Stimulated activated CD4-positive, alpha-beta T cell treated with anti-CD3 and anti-CD28 coated beads, Interleukin-12 subunit alpha, Interleukin-12 subunit beta, amount 100 ng/mL, for 24 hours (primary cell): ENCODE measurements at places on chromosomes 6 and 20.
A peak's percentile ranks its signal among the peaks of the same experiment; 100 is the strongest.

GRCh38 chr20:4220352-4220751 lies 205.0 kb upstream of the RNF24 start:
- no peak for DNase-seq

DNA sequence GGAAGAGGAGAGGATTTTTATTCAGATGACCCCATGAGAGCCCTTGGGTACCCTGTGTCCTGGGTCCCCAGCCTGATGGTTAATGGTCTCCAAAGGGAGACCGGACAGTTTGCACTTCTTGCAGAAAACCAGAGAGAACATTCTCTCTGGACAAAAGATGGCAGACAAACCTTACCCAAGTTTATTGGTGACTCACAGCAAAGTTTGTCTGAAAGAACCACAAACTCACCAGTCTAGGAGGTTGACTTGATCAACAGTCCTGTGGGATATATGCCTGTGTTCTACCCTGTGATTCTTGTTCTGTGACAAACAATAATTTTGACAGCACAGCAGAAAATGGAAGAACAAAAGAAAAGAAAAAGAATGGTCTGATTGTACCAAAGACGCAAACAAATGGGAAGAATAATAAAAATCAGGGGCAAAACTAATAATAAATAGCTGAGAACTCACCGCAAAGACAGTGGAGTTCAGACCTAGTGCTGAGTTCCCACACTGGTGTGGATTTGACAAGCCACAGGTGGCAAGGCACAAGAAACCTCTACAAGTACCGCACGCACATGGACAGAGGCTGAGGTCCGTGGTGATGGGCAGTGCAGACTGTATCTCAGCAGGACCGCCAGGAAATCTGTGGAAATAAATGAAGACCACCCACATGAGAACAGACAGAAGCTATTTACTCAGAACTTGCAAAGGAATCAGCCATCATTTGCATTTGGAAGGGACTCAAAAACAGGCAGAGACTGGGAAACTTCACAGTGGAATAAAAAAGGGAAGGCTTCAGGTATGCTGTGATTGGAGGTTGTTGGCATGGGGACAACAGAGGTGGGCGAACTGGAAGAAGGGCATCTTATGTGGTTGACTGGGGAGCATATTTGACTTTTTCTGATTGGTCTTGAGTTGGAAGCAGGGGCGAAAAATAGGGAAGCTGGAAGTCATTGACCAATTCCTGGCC lies 246.3 kb upstream of the RNF24 start:
- no peak for DNase-seq

- DNase-seq, result no peak
These were observed 38.6 kb upstream of the CST7 start for GRCh38 chr20:24910461-24910860.

DNA sequence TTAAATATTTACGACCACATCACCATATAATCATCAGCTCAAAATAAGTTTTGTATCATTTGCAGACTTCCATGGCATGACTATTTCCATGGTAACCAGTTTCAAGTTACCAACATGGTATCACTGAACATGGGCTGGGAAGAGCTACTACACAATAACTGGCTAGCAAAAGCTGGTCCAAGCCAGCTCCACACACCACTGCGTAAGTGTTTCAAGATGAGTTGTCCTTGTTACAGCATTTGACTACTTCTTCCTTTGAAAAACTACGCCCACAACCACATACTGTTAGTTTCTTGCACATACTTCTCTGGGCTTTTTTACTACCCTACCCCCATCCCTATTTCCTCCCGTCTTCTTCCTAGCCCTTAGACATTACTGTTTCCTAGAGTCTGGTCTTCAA lies 8.5 kb downstream of the CD164 start:
- DNase-seq, result peak; percentile 25

DNA sequence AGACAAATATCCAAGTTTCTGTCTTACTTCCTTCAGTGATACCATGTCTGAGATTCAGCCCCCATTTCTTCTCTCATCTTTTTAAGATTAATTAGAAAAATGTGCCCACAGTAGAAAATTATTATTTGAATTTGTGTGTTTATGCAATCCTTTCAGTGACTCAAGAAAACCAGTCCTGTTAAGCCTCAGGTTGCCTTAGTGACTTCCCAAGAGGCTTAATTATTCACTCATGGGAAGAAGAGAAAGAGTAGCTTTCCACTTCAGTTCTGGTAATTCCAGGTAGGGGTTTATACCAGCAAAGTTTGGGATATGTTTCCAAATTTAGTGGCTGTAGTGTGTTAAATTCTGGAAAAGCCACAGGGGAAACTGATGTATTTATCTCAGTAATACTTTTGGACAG lies 149.1 kb downstream of the RIMS1 start:
- DNase-seq, result no peak

GRCh38 chr6:125957391-125957693 lies 772 bp downstream of the HINT3 start:
- no peak for DNase-seq

GRCh38 chr6:33630014-33630413 lies 8.9 kb downstream of the ITPR3 start:
- DNase-seq, result no peak

DNA sequence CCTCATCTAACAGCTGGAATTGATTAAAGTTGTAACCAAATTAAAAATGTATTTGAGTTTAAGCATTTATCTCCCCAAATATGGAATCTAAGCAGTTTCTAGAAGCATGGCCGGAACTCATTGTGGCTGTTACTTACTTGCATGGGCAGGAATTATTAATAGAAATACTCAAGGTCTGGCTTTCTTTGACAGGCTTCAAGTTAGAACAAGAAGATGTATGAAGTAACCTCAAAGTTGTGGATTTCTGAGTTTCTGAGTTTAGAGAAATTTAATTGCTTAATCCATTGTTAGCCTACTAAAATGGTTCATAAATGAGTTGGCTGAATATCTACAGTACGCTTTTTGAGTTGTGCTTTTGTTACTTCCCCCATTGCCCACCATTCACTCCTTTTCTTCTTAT lies 7.7 kb downstream of the CARMIL1 start:
- no peak for DNase-seq

- no peak for DNase-seq
These were observed 107.3 kb downstream of the COL21A1 start for GRCh38 chr6:56140090-56140489.

GRCh38 chr20:37407019-37407566 lies 61.2 kb downstream of the SRC start:
- DNase-seq, result no peak

DNA sequence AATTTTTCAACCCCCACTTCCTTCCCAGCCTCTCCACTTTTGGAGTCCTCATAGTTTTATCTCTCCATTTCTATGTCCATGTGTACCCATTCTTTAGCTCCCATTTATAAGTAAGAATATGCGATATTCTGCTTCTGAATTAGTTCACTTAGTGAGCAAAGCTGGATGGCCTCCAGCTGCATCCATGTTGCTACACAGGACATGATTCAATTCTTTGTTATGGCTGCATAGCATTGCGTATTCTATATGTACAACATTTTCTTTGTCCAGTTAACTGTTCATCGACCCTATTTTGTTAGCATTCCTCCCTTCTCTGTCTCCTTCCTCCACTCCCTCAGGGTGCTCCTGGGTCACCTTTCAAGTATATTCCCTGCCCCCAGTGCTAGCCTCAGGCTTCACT lies 210.0 kb upstream of the SSTR4 start:
- no peak for DNase-seq

GRCh38 chr6:1436334-1437306 lies 47.2 kb downstream of the FOXF2 start:
- no peak for DNase-seq

DNA sequence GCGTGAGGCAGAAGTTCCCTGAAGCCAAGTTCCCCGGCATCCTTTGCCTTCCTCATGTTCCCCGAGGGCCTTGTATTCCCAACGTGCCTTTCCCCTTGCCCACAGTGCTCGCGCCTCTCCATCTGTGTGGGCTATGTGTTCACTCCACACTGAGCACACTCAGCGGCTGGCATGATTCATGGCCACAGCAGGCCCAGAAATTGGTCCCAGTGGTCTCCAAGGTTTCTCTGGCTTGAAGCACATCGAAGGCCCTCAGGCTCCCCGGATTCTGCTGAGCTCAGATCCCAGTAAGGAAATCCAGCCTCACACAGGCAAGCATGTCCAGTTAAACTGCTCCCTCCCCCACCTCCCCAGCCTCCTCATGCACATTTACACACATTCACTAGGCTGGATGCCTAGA lies 123.6 kb downstream of the ISM1 start:
- DNase-seq, result no peak

DNA sequence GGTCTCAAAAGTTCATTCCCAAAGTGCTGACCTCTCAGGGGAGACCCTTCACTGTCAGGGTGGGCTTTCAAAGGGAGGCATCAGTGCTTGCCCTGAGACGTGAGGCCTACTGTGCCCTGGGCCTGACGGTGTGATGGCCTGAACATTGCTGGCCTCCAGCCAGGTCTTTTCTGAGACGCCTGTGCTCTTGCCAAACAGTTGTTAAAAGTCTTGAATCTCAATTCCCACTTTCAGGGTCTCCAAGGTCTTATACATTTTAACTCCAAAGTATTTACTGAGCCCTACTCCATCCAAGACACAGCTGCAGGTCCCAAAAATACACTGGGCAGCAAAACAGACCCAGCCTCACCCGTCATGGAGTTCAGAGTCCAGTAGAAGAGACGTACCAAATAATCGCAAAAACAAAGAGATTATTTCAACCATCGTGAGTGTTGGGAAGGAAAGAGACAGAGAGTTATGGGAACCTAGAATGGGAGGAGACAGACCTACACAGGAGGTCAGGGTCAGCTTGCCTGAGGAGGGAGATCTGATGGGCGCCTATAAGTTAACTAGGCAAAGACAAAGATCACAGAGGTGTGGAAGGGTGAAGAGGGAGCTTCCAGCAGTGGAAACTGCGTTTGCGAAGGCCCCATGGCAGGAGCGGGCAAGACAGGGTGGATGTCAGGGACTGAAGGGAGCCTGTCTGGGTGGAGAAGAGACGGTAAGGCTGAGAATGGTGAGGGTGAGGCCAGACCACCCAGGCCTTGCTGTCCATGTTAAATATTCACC lies 446.3 kb downstream of the PREX1 start:
- DNase-seq, result no peak

DNA sequence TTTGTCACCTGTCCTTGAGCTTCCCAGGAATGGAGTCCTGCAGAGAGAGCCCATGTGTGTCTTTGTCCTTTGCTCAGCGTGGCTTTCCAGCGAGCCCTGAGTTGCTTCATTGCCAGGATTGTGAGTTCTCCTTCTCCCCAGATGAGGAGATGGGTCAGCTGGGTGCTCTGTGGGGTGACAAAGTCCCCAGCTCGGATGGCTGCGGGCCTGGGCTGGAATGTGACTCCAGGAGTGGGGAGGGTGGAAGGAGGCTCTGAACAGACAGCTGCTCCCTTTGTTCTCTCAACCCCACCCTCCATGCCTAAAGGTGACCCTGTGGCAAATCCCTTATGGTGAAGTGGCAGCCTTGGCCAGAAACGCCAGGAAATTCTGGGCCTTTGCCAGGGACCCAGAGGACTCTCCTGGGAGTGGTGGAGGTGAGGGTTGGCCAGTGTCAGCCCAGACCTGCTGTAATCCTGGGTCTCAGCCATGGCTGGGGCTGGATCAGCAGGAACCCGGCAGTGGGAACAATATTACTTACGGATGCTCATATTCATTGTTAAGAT lies 44.4 kb upstream of the CST5 start:
- DNase-seq, result no peak

DNA sequence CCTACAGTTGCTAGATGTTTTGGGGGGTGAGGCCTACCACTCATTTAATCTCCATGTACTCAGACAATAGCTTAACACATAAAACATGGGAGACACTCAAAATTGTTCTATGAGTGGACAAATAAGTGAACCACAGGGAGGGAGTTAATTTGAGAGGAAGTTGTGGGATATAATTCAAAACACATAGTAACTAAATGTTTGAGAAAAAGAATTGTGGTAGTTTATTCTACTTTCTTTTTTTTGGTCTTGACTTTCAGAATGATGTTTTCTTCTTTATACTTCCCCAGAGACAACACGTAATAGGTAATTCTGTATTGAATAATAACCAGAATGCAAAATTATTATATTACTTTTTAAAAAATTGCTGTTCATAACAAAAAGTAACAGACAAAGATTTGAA lies 453.8 kb downstream of the RFPL4B start:
- no peak for DNase-seq

GRCh38 chr6:170188571-170189001 lies 102.3 kb downstream of the DLL1 start:
- no peak for DNase-seq

- DNase-seq, result no peak
These were observed 178.9 kb downstream of the UST start for GRCh38 chr6:148925701-148926100.

DNA sequence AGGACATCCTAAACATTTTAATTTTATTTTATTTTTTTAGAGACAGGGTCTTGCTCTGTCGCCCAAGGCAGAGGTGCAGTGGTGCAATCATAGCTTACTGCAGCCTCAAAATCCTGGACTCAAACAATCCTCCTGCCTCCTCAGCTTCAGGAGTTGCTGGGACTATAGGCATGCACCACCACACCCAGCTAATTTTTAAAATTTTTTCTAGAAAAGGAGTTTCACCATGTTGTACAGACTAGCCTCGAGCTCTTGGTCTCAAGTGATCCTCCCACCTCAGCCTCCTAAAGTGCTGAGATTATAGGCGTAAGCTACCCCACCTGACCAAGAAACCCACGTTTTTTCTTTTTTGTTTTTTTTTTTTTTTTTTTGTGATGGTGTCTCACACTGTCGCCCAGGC lies 33.3 kb downstream of the BAK1 start:
- DNase-seq, result no peak

DNA sequence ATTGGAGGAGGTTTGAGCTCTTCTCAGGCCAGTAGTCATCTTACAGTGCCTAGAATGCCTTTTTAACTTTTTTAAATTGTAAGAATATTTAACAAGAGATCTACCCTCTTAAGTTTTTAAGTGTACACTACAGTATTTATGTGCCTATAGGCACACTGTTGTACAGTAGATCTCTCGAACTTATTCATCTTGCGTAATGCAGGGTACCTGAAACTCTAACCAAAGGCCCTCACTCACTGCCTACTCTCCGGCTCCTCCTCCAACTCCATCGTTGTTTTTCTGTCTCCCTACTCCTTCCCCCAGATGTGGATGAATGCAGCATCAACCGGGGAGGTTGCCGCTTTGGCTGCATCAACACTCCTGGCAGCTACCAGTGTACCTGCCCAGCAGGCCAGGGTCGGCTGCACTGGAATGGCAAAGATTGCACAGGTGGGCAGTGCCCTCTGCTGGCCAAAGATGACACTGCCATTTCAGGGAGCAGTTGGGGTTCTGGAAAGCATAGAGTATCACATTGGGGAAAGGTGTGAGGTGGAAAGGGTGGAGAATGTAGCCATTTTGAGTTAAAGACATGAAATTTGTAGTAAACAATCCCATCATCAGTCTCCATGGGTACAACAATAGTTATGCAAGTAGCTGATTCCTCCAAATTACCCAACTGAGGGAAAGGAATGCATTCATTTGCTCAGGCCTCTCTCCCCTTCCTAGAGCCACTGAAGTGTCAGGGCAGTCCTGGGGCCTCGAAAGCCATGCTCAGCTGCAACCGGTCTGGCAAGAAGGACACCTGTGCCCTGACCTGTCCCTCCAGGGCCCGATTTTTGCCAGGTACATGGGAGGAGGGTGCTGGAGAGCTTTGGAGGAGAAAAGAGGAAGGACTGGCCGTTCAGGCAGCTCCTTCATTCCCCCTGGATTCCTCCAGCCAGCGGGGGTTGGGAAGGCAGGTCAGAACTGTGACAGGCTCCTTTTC lies 18.4 kb upstream of the ZNF76 start:
- DNase-seq, result peak; percentile 78

GRCh38 chr20:32623667-32624157 lies 38.6 kb upstream of the NOL4L start:
- DNase-seq, result no peak
